ENCODE measurements at places on chromosomes 3 and 15. TPM values are rescaled to one million over a fixed set of nuclear protein-coding genes. Genes with fewer than 3 reads are reported as not detected.
A peak's percentile ranks its signal among the peaks of the same experiment; 100 is the strongest.

DNA sequence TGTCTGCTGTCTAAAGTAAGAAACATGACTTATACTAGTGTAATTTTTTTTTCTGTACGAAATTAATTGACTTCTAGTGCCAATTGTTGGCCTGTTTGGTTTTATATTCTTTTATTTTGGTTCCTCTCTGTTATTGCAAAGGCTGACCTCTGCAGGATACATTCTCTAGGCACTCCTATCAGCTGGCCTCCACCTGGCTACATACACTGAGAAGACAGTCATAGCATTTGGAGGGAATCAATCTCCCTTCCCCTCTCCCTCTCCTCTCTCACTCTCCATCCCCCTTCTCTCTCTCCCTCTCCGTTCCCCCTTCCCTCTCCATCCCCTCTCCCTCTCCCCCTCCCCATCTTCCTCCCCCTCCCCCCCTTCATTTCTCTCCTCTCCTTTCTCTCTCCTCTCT, 116.7 kb downstream of the MCTP2 start:
- DNase-seq, result no peak

Gene GCNT3
- total RNA-seq, result under 0.01 TPM

DNA sequence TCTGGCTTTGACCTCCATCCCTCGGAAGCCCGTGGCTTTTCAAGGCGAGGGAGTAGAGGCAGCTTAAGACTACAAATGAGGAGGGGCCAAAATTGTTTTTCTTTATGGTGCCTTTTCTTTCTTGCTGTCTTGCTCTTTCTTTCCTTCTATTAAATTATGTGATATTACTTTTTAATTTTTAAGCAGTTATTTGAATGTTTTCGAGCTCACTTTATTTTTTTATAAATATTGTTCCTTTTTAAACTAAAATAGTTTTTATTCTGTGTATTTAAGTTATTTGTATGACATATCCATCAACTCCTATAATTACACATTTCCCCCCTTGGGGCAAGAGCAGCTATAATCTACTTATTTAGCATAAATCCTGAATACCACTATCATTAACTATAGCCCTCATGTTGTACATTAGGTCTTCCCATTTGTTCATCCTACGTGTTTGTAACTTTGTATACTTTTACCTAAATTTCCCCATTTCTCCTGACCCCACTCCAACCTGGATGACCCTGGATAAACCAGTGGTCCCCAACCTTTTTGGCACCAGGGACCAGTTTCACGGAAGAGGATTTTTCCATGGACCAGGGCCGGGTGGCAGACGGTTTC, 622 bp upstream of the PLSCR1 start:
- DNase-seq, result no peak

- DNase-seq, result no peak
These were observed 5.7 kb upstream of the APEH start for GRCh38 chr3:49668414-49668797.

GRCh38 chr15:98433346-98433745, 215.0 kb upstream of the IGF1R start:
- no peak for DNase-seq

DNA sequence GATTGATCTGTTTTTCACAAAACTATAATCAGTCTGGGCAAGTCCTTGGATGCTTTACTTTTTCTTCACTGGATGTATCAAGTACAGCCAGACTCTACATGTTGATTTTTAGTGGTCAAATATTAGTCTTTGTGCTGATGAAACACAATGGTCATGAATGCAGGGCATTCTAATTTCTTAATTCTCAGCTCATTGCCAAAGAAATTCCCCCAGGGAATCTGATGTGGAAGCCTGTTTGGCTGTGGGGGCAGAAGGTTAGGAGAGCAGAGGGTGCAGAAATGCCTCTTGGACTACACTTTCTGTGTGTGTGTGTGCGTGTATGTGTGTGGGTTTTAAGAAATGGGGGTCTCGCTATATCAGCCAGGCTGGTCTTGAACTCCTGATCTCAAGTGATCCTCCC, 48.7 kb upstream of the HACD2 start:
- no peak for DNase-seq

- no peak for DNase-seq
These were observed 32.3 kb upstream of the SYNPR start for GRCh38 chr3:63245726-63246241.

Gene GDPGP1
- total RNA-seq, result 9.4 TPM

Gene RMDN3
- 18.9 TPM for total RNA-seq

- DNase-seq, result no peak
These were observed 3.5 kb upstream of the DCUN1D1 start for GRCh38 chr3:182983876-182984275.

GRCh38 chr15:74127954-74128784, 2.2 kb upstream of the ISLR2 start:
- no peak for DNase-seq

- DNase-seq, result no peak
These were observed 294.8 kb upstream of the UMPS start for GRCh38 chr3:124435467-124435866.

DNA sequence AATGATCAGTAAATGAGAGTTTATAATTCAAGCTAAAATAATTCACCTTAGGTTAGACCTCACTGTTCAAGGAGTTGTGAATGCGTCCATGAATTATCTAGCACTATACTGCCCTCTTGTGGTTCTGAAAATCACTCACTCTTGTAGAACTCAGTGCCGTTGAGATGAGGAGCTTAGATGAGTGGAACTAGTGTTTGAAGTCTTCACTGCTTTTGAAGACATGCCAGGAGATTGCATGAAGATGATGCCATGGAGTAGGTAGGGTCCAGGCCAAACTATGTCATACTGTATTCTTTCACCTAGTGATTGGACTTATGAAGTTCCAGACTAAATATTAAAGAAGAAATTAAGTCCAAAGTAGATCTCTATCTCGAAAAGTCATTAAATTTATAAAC, 28.8 kb downstream of the LYSMD4 start:
- peak; percentile 39 for DNase-seq

DNA sequence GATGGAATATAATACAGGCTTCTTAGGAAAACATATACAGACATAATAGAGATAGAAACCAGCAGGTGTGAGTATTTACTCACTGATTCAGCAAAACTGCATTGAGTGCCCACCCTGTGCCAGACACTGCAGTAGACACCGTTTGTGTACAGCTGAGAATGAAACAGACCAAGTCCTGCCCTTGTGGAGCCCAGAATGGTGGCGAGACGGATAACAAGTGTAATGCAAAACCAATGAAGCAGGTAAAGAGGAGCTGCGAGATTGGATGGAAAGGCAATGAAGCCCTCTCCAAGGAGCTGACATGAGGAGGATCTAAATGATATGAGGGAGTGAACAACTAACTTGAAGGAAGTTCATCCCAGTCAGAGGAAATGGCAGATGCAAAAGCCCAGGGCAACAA, 256.4 kb downstream of the MEX3B start:
- DNase-seq, result no peak

DNA sequence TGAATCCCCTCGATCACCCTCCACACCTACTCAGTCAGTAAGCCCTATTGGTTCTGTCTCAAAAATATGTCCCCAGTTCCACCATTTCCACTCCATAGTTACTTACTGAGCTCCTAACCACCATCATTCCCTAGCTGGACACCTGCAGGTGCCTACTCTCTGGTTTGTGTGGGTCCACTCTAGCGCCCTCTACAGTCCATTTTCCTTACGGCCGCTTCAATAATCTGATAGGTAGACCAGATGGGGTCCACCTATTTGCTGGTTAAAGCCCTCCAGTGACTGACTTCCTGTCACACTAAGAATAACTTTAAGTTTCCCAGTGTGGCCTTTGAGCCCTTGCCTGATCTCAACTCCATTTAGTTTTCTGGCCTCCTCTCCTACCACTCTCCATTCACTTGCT, 5.0 kb downstream of the GXYLT2 start:
- no peak for DNase-seq

- DNase-seq, result no peak
These were observed at the start of gene ALDH1A3 for GRCh38 chr15:100879464-100880138. TSS of gene ALDH1A3 (plus strand) at chr15:100879831. CDS start at chr15:100879908, 77 bp downstream.

Gene DNAJA4
- 6.7 TPM for total RNA-seq

GRCh38 chr3:157353652-157354051, 83.0 kb upstream of the PTX3 start:
- no peak for DNase-seq

- DNase-seq, result no peak
These were observed 29.4 kb downstream of the RNU5B-1 start for GRCh38 chr15:65333856-65334255.

GRCh38 chr15:77865701-77866100, 211.8 kb downstream of the TBC1D2B start:
- DNase-seq, result no peak

DNA sequence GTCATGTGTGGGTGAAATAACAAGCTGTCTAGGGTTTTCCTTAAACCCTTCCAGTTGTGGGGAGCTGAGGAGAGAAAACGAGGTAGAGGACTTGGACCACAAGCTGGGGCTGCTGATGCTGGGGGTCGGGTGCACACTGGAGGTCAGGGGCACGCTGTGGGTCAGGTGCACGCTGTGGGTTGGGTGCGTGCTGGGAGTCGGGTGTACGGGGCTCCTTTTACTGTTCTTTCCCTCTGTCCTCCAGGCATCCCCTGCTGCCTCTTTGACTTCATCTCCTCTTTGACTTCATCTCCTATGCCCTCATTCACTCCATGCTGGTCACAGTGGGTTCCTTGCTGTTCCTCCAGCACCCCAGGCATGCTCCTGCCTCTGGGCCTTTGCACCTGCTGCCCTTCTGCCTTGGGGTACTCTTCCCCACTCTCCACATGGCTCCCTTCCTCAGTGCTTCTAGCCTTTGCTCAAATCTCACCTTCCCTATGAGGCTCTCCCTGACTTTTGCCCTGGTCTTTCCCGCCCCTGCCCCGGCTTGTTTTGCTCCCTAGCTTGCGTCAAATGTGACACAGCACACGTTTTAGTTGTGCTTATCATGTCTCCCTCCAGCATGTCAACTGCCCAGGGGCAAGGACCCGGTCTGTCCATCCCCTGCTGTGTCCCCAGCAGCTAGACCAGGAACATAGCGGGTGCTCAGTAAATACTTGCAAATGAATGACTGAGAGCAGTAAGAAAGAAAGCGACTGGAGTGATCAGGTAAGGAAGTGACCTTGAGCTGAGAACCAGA, 45.4 kb downstream of the WNT7A start:
- DNase-seq, result no peak

Gene C3orf20
- total RNA-seq, result under 0.01 TPM

DNA sequence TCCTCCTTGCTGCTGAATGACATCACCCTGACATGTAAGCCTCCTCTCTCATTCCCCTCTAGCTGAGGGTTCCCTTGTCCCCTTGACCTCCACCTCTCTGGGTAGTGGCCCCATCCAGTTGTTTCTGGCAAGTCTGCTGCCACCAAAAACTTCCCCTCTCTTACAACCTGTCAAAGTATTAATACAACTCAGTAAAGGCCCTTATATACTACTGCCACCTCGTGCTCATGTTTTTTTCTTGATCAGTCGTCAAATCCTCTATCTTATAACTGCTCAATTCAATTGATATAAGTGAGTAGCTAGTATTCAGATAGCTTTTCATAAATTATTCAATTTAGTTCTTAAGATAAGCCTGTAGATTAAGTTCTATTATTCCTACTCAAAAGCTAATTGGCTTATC, 249.6 kb downstream of the MBNL1 start:
- DNase-seq, result no peak

- DNase-seq, result no peak
These were observed 11.8 kb downstream of the ATXN7 start for GRCh38 chr3:63875510-63875909.

Gene SUCNR1
- total RNA-seq, result 1.6 TPM

DNA sequence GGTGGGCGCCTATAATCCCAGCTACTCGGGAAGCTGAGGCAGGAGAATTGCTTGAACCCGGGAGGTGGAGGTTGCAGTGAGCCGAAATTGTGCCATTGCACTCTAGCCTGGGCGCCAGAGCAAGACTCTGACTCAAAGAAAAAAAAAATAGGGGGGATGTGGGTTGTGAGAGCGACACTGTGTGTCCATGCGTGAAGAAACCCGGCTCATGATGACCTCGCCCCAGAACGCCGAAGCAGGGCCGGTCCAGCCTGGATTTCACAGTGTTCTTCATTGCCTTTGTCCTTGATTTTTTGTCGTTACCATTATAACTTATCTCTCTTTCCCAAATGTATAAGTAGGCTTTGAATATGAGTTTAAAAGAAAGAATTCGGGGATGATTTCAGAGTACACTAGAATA, 128.7 kb downstream of the PGPEP1L start:
- DNase-seq, result no peak

Gene MRAS
- total RNA-seq, result 2.2 TPM

Gene ZMYND10
- 3.8 TPM for total RNA-seq

DNA sequence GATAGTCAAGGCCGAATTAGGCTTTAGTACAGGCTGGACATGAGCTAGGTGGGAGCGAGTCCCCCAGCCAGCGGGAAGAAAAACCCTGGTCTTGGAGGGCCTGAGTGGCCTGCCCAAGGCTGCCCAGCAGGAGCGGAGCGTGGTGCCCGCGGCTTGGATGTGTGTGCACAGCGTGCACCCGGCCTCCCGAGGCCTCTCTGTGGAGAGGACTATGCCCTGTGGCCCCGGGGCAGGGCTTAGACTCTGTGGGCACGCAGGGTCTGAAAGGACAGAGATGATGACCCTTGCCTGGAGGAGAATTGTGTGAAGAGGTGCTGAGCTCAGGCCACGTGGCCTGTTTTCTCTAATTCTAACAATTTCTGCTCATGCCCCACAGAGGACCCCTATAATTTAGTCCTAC, 124.6 kb upstream of the IQSEC1 start:
- no peak for DNase-seq

DNA sequence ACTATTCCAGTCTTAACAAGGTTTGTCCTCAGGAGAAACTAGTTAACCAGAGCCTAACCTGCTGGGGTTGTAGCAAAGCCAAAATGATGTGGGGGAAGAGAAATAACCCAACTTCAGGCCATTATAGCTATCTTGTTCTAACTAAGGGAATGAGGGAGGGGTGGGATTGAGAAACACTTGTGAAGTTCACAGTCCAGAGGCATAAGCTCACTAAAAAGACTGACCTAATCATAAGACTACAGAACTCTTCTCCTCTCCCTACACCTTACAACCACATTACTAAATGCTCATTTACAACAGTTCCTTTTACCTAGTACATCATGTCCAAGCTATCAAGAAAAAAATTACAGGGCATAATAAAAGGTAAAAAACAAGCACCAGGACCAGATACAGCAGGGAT, 52.8 kb downstream of the UBE3A start:
- DNase-seq, result no peak

Gene C15orf62
- total RNA-seq, result 1.1 TPM

DNA sequence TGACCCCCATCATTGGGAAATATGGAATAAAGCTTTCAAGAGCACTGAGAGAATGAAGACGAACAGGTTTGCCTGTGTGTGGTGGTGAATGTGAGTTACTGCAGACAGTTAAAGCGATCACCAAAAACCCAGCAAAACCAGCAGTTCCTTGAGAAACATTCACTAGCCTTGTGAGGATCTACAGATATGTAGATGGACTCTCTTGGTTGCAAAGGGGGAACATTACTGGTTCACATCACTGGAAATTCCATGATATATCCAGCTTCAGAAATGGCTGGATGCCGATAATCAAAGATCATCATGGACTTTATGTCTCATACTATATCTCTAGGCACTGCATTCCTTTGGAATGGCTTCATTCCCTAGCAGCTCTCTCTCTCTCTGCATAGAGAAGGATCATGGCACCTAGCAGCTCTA, 10.2 kb upstream of the HERC1 start:
- DNase-seq, result no peak

- DNase-seq, result no peak
These were observed 161.6 kb downstream of the TBL1XR1 start for GRCh38 chr3:177035676-177036075.
